ENCODE measurements at places on chromosomes 7 and 10.

GRCh38 chr7:88522771-88523293 lies 216.1 kb upstream of the STEAP4 start:
- no peak for DNase-seq

GRCh38 chr10:124242791-124243190 lies 149.4 kb upstream of the CHST15 start:
- no peak for DNase-seq

- no peak for DNase-seq
Observed at GRCh38 chr7:128366300-128366699, 4.8 kb upstream of the PRRT4 start.

- no peak for DNase-seq
Observed at GRCh38 chr7:128100225-128100948, 69.2 kb upstream of the LRRC4 start.

- no peak for DNase-seq
Observed at GRCh38 chr7:1555813-1556543, at the start of gene TMEM184A. Gene TMEM184A, minus strand, starts transcription at chr7:1556205. Its CDS starts 721 bp downstream, at chr7:1555484.

DNA sequence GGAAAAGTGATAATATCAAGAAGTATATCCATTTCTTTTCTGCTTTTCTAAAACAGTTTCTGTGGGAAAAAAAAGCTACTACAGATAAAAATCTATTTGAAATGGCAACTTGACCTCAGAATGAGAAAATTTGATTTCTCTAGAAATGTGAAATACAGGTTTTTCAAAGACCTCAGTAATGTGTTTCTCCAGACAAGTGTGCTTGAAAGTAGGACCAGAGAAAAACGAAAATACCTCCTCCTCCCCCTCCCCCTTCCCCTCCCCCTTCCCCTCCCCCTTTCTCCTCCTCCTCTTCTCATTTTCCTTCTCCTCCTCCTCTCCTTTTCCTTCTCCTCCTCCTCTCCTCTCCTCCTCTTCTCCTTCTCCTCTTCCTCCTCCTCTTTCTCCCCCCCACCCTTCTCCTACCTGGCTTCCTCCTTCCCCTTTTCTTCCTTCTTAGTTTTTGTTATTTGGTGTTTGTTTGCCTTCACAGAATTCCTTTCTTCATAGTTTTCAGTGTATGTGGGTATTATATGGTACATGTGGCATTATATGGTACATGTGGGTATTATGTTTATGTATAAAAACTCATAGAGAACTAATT lies 179.4 kb downstream of the CDK14 start:
- no peak for DNase-seq

- no peak for DNase-seq
Observed at GRCh38 chr7:19290968-19291367, 145.7 kb upstream of the FERD3L start.

DNA sequence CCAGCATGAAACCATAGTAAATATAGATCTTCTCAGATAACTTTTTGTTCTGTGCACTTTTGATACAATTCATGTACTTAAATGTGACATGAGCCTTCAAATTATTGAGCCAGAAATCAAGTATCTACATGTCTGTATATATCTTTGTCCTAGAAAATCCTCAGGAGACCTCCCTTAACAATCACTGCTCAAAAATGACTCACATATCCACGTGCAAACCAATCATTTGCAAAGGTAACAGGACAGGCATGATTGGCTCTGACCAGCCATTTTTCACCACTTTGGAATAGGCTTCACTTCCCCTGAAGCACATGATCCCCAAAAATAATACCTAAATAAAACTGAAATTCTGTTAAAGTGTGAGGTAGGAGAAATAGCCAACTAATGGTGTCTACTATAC lies 902.5 kb downstream of the PCDH15 start:
- DNase-seq, result no peak

DNA sequence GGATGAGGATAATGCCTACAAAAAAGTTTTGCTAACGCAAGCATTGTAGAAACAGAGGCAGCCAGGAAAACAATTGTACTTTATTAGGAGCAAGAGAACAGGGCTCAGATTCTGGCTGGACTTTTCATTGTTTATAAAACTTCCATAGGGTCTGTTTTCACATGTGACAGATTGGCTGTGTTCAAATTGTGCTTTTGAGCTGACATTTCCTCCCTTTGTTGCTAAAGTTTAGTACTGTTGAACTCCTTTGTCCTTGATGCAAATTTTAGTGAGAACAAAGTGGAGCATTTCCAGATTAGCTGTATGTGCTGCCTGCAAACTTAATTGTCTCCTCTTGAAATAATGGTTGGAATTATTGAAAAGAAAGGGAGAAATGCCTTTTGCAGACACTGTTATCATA lies 221.0 kb upstream of the FZD1 start:
- no peak for DNase-seq

DNA sequence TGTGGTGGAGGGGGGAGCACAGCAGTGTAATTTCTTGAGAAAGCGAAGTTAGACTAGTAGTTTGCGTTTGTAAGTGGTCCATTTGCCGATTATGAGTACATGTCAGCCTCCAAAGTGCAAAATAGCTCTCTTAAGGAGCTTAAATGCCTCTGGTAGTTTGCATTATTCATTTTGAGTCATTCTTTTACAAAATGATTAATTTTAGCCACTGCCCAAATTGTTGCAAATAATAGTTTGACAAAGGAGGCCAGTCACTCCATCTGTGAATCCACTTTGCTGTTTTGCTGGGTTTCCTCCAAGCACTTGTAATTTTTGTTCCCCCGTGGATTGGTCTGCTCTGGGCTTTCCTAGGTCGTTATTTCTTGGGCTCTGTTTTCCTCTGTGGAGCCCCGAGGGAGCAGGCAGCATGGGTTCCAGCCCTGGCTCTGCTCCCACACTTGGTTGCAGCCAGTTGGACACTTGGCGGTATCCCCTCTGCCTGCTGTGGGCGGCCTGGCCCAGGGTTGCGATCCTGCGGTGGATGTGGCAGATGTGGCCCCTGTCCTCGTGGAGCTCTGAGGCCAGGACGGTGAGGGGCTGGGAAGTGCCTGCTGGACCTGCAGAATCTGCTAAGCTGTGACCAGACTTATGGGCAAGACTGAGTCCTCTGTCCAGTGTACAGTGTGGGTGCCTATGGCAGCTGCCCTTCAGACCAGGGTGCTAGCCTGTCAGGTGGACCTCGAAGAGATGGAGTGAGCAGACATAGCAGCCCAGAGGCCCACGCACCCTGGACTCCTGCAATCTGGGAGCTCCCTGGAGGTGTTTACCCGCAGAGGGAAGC lies 129.1 kb upstream of the BTBD16 start:
- no peak for DNase-seq

DNA sequence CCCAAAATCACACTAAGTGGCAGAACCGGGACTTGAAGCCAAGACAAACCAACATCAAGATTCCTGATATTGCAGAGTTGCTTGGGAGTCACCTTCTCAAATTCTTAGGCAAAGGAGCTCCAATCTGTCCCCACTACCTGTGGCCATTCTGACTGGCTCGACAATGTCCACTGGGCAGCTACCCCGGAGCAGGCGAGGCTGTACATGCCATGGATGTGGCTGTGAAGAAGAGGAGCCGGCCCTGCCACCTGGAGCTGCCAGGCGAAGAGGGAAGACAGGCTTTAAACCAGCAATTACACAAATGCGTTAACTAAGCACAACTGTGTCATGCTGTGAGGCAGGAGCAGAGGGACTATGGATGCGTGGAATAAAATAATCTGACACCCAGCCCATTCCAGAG lies 18.1 kb downstream of the CAMK2G start:
- no peak for DNase-seq

GRCh38 chr10:86443069-86443468 lies 76.5 kb upstream of the GRID1 start:
- no peak for DNase-seq

DNA sequence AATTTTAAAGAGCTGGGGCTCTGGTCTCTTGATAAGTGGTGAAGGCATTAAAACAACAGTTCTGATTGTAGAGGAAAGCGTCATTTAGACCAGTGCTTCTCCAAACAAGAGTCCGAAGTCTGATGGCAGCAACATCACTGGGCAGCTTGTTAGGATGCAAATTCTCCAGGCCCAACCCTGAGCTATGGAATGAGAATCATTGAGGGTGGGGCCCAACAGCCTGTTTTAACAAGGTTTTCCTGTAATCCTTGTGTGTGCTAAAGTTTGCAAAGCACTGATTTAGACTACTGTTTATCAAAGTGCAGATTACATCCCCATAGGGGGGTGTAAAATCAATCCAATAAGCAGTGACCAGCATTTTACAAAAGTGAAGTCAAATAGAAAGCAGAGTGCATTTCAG lies 2.6 kb upstream of the ZNRF2 start:
- DNase-seq, result no peak

- no peak for DNase-seq
Observed at GRCh38 chr10:47425813-47426419, 41.8 kb upstream of the ZNF488 start.

GRCh38 chr10:68111584-68111983 lies 2.3 kb downstream of the MYPN start:
- DNase-seq, result no peak

DNA sequence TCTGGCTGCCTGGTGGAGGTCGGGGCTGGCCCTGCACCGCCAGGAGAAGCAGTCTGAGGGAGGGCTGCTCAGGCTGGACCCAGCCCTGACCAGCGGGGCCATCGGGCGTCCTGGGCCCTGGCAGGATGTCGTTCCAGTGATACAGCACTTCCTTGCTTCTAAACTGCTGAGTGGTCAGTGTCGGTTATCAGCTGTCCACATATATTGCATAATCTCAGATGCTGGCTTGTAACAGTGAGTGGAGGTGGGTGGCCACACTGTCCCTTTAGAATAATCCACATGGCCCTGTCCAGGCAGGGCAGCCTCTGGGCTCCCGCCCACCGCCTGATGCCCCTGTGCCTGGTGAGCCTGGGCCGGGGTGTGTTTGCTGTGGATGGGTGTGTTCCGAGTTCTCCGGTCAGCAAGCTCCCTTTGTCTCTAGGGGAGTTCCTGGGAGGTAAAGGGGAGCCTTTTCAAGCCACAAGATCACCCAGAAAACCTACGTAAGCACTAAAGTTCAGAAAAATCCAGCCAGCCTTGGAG lies 86.1 kb downstream of the LHPP start:
- DNase-seq, result no peak

DNA sequence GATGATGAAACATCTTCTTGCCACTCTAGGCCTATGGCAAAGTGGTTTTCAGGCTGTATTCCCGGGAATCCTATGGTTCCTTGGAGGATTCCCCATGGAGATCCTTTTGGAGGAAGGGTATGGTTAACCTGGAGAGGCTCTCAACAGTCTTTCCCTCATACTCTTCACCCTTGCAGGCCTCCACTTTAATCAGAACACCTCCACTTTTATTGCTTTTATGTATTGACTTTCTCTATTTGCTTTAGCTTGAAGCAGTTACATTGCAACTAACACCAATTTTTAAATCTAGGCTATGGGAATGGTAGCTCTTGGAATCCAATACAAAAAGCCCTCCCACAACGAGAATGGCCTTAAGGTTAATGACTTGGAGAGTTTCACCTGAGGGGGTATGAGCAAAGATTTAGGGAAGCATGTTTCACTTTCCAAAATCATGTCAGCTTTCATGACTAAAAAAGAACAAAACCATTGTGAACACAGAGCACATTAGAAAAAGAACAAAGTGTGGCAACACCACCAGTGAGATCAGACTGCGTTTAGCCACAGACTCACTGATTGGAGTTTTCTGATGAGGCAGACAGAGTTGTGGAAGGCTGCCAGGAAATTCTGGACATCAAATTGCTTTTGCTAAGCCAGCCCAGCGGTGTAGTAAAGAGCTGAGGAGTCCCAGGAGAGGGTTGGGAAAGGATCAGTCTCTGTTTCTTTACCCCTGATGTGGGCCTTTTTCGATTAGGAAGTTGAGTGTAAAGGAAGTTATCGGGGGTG lies 130.4 kb upstream of the BMPER start:
- DNase-seq, result no peak
